Suppressor macrophage (primary cell): ENCODE measurements at places on chromosomes 1 and 21.
A peak's percentile ranks its signal among the peaks of the same experiment; 100 is the strongest.

DNA sequence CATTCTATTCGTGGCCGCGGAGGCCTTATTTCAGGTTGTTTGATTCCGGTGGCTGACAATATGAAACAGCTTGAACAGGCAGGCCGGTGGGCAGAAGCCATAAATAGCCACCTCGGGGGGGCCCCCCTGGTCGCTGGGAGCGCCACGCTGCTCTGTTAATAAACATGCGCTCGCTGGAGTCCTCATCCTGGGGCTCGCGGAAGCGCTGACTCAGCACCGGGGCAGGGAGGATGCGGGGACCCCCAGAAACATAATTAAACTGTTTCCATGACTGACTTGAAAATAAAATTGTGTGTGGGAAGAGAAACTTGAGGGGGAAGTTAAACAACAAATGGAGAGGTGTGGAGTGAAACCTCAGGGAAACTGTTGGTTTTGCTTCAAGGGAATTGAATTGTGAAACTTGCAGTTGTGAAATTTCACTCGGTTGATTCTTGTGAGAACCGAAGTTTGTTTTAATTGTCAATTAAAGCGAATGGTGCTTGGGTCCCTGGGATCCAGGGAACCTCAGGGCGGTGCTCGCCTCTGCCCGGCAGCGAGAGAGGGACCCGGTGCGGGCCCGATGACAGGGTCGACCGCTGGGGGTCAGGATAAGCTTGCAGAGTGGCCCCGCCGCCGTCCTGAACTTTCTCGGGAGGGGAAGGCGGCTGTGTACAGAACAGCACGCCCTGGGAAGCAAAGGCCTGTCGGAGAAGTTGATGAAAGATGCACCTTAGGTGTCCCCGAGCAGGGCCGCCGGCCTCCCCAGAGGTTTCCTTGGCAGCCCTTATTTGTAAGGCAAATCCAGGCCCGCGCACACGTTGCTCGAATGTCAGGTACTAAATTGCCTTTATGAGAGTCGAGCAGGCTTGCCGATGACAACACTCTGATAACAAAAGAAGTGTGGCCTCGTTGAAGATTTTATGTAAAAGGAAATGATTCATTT, 176.9 kb upstream of the LMO4 start:
- peak; percentile 64 for DNase-seq

GRCh38 chr1:91732291-91733107, 153.5 kb downstream of the TGFBR3 start:
- no peak for DNase-seq

- DNase-seq, result no peak
Measured at GRCh38 chr1:30661311-30661710, 62.1 kb downstream of the MATN1 start.

- DNase-seq, result no peak
Measured at GRCh38 chr1:67880056-67880601, 46.9 kb upstream of the GNG12 start.

GRCh38 chr1:77889671-77890070, 1.2 kb downstream of the NEXN start:
- no peak for DNase-seq

GRCh38 chr1:167107456-167107855, 13.6 kb downstream of the STYXL2 start:
- DNase-seq, result no peak

DNA sequence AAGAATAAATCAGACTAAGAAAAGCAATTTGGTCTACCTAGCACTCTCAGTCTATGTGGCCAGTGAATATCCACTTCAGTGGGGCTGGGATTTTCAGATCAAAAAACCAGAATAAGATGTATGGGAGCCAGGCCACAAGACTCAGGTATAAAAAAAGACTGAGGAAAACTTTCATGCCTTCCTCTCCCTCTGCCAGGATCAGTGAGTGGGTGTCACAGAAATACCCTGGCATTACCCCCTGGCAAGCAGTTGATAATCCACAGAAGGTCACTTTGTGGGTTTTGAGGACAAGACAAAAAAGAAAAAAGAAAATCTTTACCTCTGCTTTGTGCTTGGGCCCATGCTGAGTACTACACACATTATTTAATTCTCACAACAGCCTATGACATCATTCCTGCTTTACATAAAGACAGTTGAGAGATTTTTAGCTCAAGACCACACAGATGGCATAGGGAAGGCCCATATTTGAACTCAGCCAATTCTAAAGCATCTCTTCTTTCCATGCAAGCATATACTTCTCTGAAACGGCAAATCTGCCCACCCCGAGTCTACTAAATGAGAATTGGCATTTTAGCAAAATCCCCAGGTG, 57.6 kb downstream of the DESI2 start:
- DNase-seq, result no peak

- DNase-seq, result no peak
Measured at GRCh38 chr1:7227654-7228053, 442.4 kb downstream of the CAMTA1 start.

DNA sequence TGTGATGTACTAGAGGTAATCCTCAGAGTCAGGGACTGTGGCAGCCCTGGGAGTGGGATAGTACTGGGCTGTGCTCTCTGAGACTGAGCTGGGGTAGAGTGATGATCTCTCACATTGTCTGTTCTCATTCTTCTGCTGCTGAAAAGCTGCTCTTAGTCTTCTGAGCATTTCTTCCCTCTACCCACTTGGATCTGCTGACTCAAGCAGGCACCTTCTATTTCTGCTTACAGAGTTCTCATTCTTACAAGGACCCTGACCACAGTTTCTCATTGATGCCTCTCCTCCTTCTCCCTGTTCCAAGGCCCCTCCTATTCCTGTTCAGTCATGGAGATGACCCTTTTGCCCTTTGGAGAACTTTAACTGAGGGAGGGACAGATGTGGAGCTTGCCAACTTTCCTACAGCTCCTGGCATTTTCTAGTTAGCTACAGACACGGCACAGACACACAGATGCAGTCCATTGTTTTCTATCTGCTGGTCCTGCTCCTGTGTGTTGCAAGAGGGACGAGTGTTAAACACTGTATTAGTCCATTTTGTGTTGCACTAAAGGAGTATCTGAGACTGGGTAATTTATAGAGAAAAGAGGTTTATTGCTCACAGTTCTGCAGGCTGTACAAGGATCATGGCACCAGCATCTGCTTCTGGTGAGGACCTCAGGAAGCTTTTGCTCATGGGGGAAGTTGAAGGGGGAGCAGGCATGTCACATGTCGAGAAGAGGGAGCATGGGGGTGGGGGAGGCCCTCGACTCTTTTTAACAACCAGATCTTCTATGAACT, 12.3 kb downstream of the MAPKAPK2 start:
- DNase-seq, result peak; percentile 16

- no peak for DNase-seq
Measured at GRCh38 chr1:88673446-88673845, 10.6 kb upstream of the PKN2 start.

GRCh38 chr1:101236516-101237228, at the start of gene S1PR1:
S1PR1 (plus strand) TSS chr1:101237019; CDS start chr1:101238985, 1,966 bp downstream.
- peak; percentile 68 for DNase-seq

- no peak for DNase-seq
Measured at GRCh38 chr1:4636186-4636585, 18.2 kb upstream of the AJAP1 start.

- DNase-seq, result no peak
Measured at GRCh38 chr21:46355161-46356004, 31.4 kb downstream of the PCNT start.

DNA sequence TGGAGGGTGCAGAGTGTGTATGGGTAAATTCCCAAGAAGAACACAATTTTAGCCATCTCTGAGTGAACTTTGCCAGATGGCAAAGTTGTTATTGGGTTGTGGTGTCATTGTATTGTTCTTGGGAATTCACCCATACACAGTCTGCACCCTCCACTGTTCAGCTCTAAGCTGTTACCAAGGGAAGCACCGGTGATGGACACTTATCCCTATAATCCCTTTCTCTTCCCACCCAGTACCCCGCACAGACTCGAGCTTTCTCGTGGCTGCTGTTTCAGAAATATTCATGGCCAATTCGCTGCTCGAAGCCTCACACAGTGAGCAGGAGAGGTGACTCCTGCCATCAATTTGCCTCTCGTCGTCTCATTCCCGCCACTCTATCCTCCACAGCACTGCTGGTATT, 95.7 kb upstream of the PALMD start:
- DNase-seq, result no peak

DNA sequence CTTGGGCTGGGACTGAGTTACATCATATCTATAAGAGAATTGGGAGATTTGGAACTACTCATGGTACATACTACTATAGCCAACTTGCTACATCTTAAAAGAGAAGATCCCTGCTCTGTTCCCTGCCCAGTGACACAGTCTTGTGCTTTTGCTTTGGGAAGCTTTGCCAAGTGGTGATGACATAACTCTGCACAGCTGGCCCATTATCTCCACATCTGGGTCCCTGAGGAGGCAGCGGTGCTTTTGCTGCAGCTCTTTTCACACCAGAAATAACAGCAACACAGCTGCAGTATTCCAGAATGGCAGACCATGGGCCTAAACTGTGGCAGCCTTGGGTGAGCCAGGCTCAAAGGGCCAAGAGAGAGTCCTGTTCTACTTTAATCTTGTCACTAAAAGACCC, 296.0 kb downstream of the HHAT start:
- DNase-seq, result no peak

- DNase-seq, result no peak
Measured at GRCh38 chr1:24724345-24725208, 20.7 kb upstream of the CLIC4 start.

DNA sequence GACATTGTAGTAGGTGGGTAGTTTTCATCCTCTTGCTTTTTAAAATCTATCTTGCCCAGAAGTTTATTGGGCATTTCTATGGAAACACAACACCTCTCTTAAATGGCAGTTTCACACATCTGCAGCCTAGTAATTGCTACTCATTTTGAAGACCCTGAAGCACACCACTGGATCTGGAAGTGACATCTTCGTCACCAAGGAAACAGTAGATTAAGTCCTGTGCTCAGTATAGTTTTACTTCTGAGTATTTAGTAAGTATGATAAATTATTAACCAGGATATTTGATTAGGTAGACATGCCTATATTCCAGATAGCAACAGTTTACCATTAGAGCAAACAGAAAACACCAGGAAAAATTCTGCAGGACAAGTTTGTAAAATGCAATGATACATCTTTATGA, 48.7 kb downstream of the UCK2 start:
- DNase-seq, result no peak

DNA sequence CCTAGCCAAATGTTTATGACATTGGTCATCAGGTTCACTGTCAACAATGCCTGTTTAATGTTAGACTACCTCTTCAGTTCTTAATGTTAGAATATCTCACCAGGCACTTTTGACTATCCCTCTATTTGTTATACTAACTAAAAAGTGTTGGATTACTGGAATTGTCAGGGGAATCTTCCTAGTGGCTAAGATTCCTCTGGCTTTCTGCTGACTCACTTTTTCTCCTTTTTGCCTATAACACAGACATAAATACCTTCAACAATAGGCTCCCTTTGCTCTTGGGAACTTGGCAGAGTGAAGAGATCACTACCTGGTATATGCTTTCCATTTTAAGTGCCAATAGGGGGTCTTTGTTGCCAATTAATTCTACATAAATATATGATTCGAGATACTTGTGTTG, 68.5 kb downstream of the TMEM200B start:
- DNase-seq, result no peak

- DNase-seq, result no peak
Measured at GRCh38 chr21:32233055-32233546, 45.7 kb downstream of the MIS18A start.

GRCh38 chr21:42198929-42199867, 19.7 kb upstream of the ABCG1 start:
- DNase-seq, result peak; percentile 89

GRCh38 chr1:32681509-32681908, 21.1 kb downstream of the SYNC start:
- no peak for DNase-seq

DNA sequence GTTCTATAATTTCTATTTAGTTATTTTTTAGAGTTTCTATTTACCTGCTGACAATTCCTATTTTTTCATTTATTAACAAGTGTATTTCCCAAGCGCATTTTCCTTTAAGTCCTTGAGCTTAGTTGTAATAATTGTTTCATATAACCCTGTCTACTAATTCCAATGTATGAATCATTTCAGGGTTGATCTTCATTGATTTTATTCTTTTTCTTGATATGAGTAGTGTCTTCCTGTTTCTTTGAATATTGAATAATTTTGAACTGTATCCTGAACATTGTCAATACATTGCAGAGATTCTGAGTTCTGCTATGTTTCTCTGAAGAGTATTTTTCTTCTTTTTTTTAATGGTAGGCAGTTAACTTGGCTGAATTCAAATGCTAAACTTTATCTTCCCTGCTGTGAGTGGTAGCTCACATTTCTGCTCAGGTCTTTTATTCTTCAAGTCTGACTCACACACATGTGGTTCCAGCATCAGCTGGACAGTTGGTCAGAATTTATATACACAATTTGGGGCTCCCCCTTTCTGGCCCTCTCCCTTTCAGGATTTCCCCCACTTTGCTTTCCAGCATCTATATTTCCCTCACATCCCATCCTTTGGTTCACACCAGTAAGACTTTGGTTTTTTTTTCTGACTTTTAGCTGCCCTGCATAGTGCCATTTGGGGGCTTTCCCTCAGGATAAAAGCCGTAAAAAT, 54.4 kb upstream of the WDR26 start:
- peak; percentile 54 for DNase-seq

GRCh38 chr1:236451796-236452373, 57.8 kb downstream of the EDARADD start:
- DNase-seq, result peak; percentile 55

DNA sequence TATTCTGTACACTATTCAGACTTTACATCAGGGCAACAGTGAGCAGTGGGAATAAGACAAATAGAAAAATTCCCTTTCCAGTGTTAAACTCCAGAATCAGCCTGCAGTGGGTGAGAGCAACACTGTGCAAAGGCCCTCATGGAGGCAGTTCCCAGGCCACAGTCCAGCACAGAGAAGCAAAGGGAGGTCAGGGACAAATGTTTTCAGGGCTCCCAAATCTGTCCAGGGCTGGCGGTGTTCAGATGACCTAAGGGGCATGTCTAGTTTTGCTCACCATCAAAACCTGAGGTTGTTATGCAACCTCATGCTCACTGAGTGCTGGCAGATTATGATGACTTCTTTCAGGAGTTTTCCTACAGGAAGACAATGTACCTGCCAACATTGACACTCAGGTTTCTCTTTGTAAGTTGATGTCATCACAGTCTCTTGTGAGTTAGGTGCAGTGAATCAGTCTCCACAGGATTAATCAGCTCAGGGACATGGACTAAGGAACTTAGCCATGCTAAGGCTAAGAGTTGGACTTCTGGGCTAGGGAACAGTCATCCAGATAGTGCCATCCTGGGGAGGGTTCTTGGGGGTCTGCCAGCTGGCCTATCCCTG, 3.6 kb upstream of the LCE5A start:
- no peak for DNase-seq

- DNase-seq, result no peak
Measured at GRCh38 chr1:170685166-170685565, 21.2 kb downstream of the PRRX1 start.

DNA sequence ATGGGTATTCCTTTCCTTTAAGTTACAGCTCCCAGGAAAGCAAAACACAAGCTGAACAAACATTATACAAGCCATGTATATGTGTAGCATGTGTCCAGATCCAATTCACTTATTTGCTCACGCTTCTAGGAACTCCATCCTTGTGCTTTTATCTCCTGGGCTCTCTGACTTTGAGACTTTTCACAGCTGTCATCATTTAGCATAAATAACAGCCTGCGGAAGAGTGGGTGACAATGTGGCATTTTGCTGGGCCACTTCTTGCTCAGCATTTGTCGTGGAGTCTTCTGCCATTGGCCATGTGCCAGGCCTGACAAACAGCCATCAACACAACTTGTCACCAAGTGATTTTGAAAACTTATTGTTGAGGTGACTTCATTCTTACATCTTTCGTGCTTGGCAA, 164.3 kb downstream of the KIF26B start:
- DNase-seq, result no peak
